ENCODE measurements at places on chromosomes 16 and 17.
A peak's percentile ranks its signal among the peaks of the same experiment; 100 is the strongest.

DNA sequence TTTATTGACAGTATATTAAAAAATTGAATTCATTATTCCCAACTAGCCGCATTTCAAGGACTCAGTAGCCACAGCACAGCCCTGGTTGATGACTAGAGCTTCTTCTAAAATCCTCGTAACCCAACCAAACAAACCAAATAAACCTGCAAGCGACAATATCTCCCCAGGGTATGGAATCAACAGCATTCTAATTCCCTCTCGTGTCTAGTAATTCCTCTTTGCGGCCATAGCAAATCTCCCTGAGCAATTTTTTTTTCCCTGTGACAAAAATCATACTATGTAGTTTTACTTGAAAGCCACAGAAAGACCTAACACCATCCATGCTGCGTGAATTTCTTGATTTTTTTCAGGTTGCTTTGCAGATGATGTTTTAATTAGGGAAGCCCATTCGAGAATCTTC is 143.4 kb upstream of the MYOCD start:
- no peak for DNase-seq

DNA sequence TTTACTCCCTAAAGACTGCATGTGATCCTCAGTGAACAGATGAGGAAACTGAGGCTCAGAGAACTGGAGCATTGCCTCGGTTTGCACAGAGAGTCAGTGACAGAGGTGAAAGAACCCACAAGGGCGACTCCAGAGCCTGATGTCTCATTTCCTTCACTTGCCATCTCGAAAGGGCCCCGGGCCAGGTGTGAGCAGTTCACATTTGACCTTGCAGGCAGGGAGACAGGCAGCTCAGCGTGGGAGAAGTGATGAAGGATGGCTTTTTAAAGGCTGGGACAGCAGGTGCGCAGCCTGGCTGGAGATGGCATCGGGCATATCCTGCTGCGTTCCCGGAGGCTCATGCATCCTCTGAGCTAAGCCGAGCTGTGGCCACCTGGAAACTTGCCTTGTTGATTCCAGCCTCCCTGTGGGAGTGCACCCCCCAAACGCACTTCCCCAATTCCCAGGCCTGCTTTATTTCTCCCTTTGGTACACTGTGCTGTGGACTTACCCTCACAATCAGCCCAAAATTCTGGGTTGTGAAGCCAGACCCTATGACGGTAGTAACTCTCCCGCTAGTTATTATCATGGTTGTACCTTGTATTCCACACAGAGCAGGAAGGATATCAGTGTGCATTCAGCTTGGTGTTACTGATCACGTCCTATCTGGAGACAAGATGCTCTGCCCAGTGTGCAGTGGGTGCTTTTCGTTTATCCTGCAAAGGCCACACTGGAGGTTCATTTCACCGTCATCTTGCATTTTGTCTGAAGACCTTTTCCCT is 753.2 kb upstream of the EEF2KMT start:
- no peak for DNase-seq

DNA sequence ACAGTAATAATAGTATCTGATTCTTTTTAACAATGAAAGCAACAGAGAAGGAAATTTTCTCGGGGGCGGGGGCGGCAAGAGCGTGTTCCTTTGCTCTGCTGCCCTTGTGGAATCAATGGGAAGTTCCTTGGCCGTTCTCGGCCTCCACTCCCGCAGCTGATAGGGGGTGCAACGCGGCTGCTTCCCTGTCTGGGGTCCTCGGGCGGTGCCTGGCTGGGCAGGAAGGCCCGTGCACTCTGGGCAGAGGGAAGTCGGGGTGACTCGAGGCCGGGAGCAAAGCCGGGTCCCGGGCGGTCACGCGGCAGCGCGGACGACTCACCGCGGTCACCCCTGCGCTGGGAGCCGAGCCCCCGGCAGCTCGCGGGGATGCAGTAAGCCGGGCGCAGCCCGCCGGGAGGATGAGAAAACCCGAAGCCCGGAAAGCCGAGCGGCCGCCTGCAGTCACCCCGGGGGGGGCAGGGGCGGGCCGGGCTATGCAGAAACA is 2.5 kb downstream of the TUBB3 start:
- no peak for DNase-seq

GRCh38 chr17:81066072-81066471 is 31.1 kb downstream of the BAIAP2 start:
- no peak for DNase-seq

GRCh38 chr17:13114601-13115031 is 96.8 kb upstream of the ELAC2 start:
- peak; percentile 25 for DNase-seq

DNA sequence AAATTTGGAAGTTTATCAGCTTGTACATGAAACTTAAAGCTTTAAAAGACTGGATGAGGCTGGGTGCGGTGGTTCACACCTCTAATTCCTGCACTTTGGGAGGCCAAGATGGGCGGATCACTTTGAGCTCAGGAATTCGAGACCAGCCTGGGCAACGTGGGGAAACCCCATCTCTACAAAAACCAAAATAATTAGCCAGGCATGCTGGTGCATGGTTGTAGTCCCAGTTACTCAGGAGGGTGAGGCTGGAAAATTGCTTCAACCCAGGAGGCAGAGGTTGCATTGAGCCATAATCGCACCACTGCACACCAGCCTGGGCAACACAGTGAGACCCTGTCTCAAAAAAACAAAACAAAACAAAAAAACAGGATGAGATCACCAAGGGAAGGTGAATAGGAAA is 209.5 kb downstream of the AATF start:
- no peak for DNase-seq
